ENCODE measurements at places on chromosomes 13 and 19.

GRCh38 chr13:33543631-33544265 is 258.2 kb upstream of the STARD13 start:
- DNase-seq: no peak

- DNase-seq: no peak
Measured at GRCh38 chr13:29754473-29754806, 96.0 kb downstream of the UBL3 start.

DNA sequence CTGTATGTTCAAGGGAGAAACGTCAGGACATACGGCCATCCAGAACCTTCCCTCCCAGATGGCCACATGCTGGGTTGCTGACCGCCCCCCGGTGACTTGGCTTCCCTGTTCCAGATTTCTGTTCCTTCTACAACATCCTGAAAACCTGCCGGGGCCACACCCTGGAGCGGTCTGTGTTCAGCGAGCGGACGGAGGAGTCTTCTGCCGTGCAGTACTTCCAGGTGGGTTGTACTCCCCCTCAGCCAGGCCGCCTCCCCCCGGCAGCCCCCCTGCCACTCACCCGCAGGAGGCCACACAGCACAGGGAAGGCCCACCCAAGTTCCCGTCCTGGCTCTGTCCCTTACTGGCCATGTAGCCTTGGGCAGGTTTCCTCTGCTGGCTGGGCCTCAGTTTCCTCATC is 20.5 kb downstream of the YIPF2 start:
- no peak for DNase-seq

- DNase-seq: no peak
Measured at GRCh38 chr13:111859354-111860230, 207.4 kb upstream of the SOX1 start.

DNA sequence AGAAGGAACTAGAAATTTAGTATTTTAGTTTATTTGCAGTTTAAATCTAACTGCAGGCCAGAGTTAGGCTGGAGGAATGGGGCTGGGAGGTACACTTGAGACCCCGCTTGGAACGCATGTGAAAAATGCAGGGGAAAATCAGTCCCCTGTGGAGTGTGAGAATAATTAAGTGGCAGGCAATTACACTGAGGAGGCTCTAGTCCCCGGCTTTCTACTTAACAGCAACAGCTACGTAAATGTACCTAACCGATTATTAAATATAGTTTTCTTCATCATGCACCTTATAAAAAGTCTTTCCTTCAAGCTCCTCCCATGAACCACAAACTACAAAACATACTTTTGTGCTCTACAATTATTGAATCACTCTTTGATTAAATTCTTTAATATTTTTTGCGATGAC is 804 bp downstream of the ZNF708 start:
- DNase-seq: no peak

- DNase-seq: no peak
Measured at GRCh38 chr19:10749435-10750384, 31.8 kb downstream of the DNM2 start.

GRCh38 chr19:20103091-20103740 is 25.4 kb downstream of the ZNF90 start:
- no peak for DNase-seq

- no peak for DNase-seq
Measured at GRCh38 chr19:43748205-43748594, 6.6 kb downstream of the SMG9 start.

GRCh38 chr13:83325125-83325853 is 557.0 kb downstream of the SLITRK1 start:
- no peak for DNase-seq

DNA sequence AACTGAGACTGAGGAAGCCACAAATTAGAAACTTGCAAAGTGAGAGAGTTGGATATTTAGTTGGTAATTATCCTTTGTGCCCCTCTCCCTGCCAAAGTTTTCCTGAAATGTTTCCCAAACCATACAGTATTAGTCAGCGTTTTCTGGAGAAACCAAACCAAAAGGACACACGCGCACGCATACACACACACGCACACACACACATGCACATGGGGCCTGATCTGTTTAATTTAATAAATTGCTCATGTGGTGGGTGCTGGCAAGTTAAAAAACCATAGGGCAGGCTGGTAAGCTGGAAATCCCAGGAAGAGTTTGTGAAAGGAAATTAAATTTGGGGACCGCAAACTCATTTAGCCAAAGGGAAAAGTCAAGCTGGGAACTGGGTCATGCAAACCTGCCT is 11.7 kb upstream of the CYSLTR2 start:
- DNase-seq: no peak

DNA sequence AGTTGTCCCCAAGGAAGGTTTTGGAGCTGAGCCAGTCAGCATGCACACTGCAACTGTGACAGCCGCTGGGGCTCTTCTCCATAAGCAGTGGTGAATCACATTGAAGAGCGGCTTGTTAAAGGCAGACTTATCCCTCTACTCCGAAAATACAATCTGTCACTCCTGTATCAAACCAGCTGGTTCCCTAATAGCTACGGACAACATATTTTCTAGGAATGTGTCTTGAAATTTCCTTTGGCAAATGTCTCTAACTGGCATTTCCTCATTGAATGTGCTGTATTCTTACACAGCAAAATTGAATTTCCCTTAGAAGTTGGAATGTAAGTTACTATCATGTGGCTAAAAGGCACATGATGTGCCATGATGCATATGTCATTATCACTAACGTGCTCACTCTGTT is 104.0 kb upstream of the GPR12 start:
- DNase-seq: no peak

DNA sequence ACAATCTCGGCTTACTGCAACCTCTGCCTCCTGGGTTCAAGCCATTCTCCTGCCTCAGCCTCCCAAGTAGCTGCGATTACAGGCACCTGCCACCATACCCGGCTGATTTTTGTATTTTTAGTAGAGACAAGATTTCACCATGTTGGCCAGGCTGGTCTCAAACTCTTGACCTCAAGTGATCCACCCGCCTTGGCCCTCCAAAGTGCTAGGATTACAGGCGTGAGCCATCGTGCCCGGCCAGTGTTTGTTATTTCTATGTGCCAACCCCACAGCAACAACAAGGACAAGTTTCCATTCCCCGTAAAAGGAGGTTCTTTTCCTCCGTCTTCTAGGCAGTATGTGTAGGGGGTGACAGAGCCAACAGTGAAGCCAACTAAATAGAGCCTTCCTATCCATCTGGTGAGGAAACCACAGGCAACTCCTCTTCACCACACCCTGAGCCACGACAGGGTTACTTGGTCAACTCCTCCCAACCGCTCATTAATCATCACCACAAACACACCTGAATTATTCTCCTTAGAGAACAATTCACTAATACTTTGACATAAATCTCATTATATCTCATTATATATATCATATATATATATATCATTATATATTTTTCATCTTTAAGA is 25.5 kb downstream of the FOXO1 start:
- no peak for DNase-seq

All from NCI-H510A (cell line).